ENCODE measurements at places on chromosomes 3 and 15. TPM values are rescaled to one million over a fixed set of nuclear protein-coding genes. Genes with fewer than 3 reads are reported as not detected.

DNA sequence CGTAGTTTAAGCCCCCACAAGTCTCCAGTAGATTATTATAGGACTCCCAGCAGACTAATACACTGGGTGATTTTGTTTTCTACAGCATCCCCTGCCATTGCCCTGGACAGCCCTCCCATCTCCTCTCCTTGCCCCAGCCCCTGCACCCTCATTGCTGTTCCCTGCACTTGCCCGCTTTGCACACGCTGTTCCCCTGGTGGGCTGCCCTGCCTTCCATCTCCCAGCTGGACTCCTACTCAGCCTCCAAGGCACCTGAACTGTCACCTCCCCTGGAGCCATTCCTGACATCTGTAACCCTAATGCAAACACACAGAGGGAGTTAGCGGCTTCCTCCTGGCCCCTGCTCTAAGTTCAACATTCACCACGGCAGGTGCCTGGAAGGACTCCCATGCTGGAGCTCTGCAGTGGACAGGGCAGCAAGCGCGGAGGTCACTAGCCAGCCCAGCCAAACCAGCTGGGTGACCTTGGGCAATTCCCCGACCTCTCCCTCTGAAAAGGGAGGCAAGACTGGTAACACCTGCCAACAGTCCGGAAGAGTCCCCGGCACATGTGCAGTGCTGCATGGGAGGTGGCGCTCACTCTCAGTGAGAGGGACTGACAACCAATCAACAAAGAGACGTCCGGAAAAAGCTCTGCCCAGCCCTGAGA, 38.8 kb upstream of the IQSEC1 start:
- no peak for DNase-seq

GRCh38 chr15:25763331-25763751, 99.8 kb downstream of the ATP10A start:
- peak; percentile 47 for DNase-seq

Gene MTMR10
- total RNA-seq = 11.3 TPM

DNA sequence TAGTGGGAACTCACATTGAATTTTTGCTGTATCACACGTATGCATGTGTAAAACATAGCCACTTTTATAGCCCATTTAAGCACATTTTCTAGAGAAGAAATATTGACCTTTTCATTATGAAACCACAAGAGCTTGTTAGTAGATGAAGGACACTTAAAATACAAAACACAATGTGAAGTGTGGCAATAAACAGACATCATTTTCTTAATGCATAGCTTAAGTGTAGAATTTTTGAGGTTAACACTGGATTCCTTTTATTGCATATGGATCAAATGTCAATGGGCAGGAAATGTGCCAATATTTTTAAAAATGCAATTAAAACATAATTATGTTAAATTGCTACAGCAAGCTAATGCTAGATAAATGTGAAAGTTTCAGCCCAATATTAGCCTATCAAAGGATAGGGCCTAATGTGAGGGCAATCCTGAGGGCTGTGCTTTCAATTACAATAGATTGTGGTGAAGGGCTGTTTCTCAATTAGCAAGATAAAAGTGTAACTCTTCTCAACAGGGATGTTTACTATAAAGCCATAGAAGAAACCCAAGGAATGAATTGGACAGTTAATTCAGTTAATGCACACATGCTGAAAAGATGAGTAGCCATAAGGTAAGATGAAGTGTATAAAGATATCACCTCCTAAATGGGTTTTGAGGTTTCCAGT, 489.0 kb upstream of the CDIN1 start:
- no peak for DNase-seq

GRCh38 chr3:171959532-171960089, 79.8 kb upstream of the FNDC3B start:
- no peak for DNase-seq
